ENCODE measurements at places on chromosomes 3 and 15.
A peak's percentile ranks its signal among the peaks of the same experiment; 100 is the strongest.

- DNase-seq, result no peak
These were observed 52.1 kb downstream of the FSIP1 start for GRCh38 chr15:39730552-39730951.

DNA sequence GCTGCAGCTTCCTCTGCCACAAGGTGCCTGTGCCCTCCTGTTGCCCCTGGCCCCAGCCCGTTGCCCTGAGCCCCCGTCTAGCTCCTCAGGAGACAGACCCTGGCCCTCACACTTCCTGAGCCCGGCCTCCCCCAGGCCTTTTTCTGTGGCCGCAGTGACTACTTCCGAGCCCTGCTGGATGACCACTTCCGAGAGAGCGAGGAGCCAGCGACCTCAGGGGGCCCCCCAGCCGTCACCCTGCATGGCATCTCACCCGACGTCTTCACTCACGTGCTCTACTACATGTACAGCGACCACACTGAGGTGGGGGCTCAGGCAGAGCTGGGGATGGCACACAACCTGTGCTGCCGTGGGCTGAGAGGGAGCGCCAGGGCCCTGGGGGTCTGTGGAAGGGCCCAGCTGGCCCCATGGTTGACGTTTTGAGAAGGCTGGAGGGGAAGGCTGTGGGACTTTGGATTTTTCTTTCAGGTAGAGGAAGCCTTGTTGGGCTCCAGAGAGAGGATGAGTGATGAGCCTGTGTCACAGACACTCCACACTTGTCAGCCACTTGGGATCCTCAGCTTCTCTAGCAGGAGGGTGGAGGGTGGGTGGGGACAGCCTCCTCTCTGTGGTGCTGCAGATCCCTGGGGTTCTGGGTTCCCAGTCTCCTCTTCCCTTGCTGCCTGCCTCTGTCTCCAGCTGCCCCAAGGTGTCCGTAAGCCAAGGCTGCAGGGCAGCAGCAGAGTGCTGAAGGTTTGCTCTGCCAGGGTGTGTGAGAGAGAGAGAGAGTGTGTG is 5.0 kb downstream of the ABTB1 start:
- no peak for DNase-seq

GRCh38 chr3:183493296-183494045 is 62.0 kb downstream of the KLHL6 start:
- DNase-seq, result no peak

DNA sequence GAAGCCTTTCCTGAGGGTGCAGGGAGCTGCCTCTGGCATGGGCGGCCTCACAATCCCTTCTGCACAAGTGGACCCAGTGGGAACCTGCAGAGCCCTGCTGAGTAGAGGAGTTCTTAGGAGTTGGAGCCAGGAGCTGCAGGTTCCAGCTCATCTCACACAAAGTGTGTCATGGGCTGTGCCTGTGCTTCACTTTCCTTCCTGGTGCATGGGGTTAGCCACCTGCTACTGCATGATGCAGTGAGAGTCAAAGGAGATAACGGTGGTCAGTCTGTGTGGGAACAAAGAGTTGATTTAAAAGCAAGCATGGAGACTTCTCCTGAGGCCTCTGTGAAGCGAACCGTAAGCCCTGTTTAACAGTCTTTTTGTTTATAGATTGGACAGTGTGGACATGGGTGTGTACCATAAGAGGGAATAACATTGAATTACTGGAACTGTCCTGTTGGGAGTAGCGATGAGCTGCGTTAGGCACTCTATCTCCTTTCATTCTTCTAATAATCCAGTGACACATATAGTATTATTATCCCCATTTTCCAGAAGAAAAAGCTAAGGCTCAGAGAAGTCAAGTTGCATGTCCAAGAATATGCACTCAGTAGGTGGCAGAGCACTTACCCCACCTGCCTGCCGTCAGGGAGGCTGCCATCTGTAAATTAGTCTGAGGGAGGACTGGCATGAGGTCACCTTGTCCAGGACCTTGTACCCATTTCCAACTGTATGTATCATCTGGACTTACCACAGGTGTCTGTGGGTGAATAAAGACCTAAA is 68.7 kb upstream of the PRR23C start:
- DNase-seq, result no peak

DNA sequence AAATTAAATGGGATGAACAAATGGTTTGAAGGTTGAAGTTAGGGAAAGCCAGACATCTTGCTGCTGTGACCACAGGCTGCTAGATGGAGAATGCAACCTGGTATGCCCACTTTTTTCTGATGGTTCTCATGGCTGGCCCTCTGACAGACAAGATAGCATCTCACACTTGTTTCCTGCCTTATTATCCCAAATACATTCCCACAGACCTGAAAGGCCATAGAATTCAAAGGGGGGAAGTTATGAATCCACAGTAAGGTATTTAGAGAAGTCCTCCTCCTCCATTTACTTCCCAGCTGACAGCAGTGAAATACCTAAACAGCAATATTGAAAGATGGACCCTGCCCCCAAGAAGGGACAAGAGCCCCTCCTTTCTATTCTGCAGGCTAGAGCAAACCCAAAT is 32.4 kb downstream of the LEO1 start:
- DNase-seq, result no peak

- no peak for DNase-seq
These were observed 432.4 kb upstream of the ATP10A start for GRCh38 chr15:26295336-26296085.

DNA sequence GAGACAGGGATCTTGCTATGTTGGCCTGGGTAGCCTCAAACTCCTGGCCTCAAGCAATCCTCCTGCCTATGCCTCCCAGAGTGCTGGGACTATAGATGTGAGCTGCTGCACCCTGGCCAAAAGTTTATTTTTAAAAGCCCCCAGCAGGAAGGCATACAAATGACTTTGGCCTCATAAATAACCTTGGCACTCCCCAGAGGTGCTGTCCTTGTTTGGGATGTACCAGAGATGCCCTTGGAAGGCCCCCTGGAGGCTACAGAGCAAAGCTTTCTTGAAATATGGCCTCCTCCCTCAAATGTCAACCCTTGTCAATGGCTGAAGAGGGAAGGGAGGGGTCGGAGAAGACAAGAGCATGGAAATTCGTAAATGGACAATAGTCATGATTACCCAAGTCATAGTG is 14.0 kb upstream of the RTP3 start:
- DNase-seq, result no peak

- DNase-seq, result no peak
These were observed 17.5 kb upstream of the GJD2 start for GRCh38 chr15:34772312-34772711.

GRCh38 chr3:182108371-182108770 is 396.6 kb downstream of the SOX2 start:
- no peak for DNase-seq

GRCh38 chr3:66106788-66107187 is 68.1 kb upstream of the MAGI1 start:
- DNase-seq, result no peak

DNA sequence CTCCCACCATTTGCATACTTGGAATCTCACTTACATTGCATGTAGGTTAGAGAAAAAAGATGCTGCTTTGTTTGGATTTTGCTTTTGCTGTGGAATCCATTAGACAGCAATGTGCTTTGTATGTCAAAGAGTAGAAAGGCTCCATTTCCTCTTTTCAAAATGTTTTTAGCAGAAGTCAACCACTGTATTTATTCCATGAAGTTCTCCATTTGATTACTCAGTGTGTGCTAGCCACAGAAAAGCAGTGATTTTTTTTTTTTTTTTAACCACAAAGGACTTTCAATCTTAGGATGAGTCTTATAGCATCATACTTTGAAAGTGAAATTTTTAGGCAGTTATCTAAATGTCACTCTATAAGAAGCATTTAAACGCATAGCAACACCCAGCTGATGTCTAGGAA is 285.0 kb upstream of the ADAMTS9 start:
- DNase-seq, result no peak

DNA sequence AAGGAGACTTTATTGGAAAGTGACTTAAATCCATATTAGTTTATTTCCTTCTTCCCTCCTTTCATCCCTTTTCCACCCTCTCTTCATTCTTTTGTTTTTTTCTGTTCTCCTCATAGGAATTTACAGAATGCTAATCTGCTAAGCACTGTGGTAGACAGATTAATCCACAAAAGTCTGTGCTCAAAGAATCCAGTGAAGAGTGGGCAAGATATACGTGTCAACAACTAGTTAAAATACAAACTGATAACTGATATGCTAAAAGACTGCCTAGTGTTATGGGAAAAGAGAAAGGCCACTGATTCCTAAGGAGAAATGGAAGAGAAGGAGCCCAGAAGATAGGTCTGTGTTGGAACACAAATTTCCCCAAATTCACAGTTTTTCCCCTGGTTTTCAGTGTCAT is 202.2 kb downstream of the MBNL1 start:
- DNase-seq, result no peak

- DNase-seq, result no peak
These were observed 204.4 kb downstream of the RYR3 start for GRCh38 chr15:33515121-33515520.

GRCh38 chr15:29045717-29046116 is 159.9 kb downstream of the APBA2 start:
- no peak for DNase-seq

GRCh38 chr3:158819282-158819681 is 17.4 kb downstream of the MFSD1 start:
- no peak for DNase-seq

- peak; percentile 61 for DNase-seq
These were observed 23.5 kb upstream of the CLN6 start for GRCh38 chr15:68252925-68253534.

DNA sequence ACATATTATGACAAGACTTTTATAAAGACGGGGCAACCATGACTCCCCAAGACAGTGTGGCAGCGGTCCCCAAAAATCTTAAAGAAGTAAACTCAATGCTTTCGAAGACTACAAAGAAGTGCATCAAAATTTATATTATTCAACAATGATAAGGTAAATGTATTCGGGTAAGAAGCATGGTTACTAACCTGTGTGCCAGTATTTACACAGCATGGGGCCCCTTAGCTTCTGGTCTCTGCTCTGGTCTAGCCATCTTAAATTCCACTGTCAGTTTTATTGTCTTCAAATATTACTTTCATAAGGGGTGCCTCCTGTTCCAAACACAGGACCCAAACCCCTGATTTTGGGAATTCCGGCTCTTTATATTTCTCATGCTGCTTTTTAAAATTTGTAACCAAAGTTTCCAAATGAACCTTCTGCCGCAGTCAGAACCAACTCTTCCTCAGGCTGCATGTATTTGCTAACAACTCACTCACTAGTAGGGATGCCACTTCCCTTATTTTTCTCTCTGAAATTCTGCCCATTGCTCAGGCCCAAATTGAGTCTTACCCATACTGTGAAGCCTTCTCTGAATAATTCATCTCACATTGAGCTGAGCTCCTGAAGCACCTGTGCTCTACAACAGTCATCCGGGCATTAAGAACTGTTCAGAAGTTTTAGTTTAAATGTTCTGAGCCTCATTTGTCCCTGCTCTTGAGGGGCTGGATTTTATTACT is 1.2 kb downstream of the TTC23 start:
- DNase-seq, result no peak

DNA sequence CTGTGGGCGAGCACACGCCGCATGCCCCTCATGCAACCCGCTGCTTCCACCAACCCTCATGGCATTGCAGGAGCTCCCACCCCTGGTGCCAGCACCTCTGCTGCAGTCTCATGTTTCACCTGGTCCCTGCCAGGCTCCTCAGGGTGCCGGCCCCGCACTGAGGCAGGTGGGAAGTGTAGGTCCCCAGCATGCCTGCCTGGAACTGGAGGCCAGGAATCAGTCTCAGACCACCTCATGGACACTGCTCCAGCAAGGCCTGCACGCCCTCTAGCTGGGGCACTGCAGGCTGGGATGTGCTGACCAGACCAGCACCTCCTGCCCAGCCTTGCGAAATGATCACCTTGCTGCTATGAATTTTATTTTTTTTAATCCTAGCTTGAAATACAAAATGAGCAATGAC is 39.1 kb downstream of the OCA2 start:
- DNase-seq, result no peak

DNA sequence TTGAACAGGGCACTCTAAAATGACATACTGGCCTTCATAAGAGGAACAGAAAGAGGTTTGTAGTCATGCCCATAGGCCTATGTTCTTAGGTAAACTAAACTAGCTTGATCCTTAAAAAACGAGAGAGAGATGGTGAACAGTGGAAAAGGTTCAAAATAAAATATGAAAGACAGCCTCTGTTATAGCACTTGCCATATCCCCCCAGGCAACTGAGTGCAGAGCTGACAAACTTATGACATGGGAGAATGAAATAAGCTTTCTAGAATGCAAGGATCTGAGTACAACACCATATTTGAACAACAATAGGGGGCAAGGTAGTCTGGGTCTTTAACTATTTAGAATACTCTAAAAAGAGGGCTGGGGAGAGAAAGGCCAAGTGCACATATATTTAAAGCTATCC is 700.6 kb upstream of the CFAP20DC start:
- DNase-seq, result no peak

DNA sequence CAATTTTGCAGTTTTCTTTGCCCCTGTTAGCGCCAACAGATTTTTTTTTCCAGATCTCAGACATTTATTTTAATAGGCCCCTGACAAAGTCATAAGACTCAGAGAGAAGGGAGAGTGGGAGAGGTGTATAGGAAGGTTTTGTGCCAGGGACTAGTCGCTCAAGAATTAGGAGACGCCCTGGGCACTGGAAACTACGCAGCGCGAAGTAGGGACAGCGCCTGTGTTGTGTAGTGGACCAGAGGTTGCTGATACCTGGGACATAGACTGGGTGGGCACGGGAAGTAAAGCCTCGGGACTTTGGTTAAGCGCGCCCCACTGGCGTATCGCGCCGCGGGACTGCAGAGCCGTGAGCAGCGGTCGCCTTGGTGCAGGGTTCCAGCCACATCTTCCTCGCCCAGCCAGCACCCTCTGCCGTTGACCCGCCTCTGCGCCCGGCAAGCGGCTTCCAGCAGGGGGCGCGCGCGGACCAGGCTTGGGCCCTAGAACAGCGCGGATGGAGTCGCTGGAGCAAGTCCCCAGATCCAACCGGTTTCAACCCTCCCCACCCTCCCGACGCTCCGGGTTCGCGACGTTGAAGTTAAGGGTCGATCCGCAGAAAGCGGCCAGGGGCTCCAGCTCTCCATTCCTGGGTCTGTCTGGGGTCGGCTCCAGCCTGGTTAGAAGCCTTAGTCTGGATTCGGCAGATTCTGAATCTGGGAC is 3.0 kb upstream of the ISLR2 start:
- peak; percentile 78 for DNase-seq

- no peak for DNase-seq
These were observed 4.3 kb downstream of the RNU6-1 start for GRCh38 chr15:67835297-67836133.

GRCh38 chr15:49521802-49522201 is 98.8 kb downstream of the FGF7 start:
- DNase-seq, result no peak

DNA sequence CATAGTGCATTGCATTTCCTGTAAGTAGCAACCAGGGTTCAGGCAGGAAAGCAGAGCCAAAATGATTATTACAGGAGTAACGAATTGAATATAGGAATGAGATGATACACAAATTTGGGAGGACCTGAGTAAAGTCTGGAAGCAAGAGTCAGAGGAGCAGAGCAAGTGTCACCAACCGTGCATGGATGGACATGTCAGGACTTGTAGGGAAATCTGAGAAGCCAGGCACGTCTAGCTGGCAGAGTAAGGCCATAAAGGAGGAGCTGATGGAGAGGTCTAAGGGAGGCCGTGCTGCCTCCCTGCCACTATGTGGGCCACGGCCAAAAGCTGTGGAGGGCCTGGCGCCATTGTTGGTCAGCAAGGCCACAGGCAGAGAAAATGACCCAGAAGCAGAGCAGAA is 22.4 kb downstream of the GJD2 start:
- no peak for DNase-seq

Data from D721Med (cell line).